ENCODE measurements at places on chromosomes 11 and 22. TPM values are rescaled to one million over a fixed set of nuclear protein-coding genes. Genes with fewer than 3 reads are reported as not detected.

The OR5T2 gene
- not detected for total RNA-seq

The CEND1 gene
- 1.2 TPM for total RNA-seq

The LDHAL6A gene
- not detected for total RNA-seq

The CASP4 gene
- total RNA-seq: not detected

The FXYD2 gene
- 0.26 TPM for total RNA-seq

The USP2 gene
- 3.4 TPM for total RNA-seq

The ALX4 gene
- 0.05 TPM for total RNA-seq

The OR51B2 gene
- total RNA-seq: not detected

The TEAD1 gene
- total RNA-seq: 84.1 TPM

The STX3 gene
- 7.0 TPM for total RNA-seq

DNA sequence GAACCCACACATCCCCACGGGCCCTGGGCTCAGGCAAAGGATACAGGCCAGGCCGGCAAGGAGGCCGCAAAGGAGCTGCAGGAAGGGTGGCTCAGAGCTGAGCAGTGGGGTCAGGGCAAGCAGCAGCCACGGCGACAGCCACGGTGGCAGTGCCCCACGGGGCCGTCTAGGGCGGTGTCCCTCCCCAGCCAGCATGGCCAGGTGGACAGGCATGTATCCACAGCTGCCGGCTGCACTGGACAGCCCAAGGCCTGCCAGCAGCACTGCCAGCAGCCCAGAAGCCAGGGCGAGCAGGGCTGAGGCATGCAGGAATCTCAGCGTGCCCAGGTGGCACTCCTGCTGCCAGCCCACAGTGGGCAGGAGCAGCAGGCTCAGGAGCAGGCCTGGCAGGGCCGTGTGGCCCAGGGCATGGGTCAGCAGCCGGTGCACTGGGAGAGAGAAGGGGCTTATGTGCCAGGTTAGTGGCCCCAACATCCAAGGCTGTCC lies 3.9 kb downstream of the RHBDD3 start:
- H3K4me1 ChIP-seq: peaks cover 20% of the 10 kb centered on the region
- peaks cover 2% of the 10 kb centered on the region for H3K27me3 ChIP-seq
- peaks cover 5% of the 10 kb centered on the region for H3K36me3 ChIP-seq
- no peak overlapping the region for H3K27ac ChIP-seq

- H3K36me3 ChIP-seq: no peaks in the 10 kb centered on the region
- no peak overlapping the region for H3K27ac ChIP-seq
- no peak overlapping the region for H3K4me3 ChIP-seq
- H3K4me1 ChIP-seq: peaks cover 29% of the 10 kb centered on the region
- H3K27me3 ChIP-seq: no peaks in the 10 kb centered on the region
- no peak for DNase-seq
Observed at GRCh38 chr11:45024316-45024715, 73.6 kb upstream of the TP53I11 start.

GRCh38 chr11:59135648-59136461 lies 6.8 kb upstream of the FAM111A start:
- peaks cover 26% of the 10 kb centered on the region for H3K36me3 ChIP-seq
- peak; percentile 91 for DNase-seq
- H3K4me1 ChIP-seq: peaks cover 4% of the 10 kb centered on the region
- no peaks in the 10 kb centered on the region for H3K27me3 ChIP-seq

DNA sequence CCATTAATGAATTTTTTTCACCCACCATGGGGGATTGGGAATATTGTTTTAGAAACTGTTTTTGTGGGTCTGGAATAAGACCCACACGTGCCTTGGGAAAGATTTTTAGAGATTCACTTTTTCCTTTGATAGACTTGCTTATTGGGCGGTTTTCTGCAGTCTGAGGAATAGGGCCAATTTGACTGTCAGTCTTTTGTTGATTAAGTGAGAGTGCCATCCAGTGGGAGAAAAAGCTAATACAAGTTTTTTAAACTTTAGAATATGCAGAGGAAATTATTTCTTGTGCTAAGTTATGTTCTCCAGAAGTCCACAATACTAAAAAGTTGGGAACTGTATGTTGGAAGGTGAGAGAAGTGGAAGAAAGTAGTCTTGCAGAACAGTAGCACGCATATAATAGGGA lies 56.1 kb downstream of the PRMT3 start:
- H3K36me3 ChIP-seq: no peaks in the 10 kb centered on the region
- H3K27me3 ChIP-seq: no peaks in the 10 kb centered on the region
- no peak overlapping the region for H3K4me3 ChIP-seq
- no peak for DNase-seq
- no peaks in the 10 kb centered on the region for H3K4me1 ChIP-seq
- H3K27ac ChIP-seq: no peak overlapping the region

DNA sequence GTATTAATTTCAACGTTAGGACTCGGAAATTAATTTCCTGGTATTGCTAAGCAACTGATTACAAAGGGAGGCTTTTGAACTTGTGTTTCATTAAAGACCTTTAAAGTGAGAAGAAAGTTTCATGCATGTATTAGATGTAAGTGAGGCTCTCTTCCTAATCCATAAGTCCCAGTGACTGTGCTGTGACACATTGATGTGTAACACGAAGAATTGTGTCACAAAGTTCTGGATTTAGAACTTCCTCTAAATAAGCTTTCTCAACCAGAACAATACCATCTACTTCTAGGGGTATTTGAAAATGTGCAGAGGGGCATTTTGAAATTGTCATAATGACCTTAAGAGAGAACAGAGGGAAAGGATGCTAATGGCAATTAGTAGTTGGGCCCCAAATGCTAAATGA lies 14.4 kb downstream of the DCUN1D5 start:
- DNase-seq: no peak
- H3K36me3 ChIP-seq: peaks cover 31% of the 10 kb centered on the region
- H3K27me3 ChIP-seq: no peaks in the 10 kb centered on the region
- H3K4me3 ChIP-seq: no peak overlapping the region

DNA sequence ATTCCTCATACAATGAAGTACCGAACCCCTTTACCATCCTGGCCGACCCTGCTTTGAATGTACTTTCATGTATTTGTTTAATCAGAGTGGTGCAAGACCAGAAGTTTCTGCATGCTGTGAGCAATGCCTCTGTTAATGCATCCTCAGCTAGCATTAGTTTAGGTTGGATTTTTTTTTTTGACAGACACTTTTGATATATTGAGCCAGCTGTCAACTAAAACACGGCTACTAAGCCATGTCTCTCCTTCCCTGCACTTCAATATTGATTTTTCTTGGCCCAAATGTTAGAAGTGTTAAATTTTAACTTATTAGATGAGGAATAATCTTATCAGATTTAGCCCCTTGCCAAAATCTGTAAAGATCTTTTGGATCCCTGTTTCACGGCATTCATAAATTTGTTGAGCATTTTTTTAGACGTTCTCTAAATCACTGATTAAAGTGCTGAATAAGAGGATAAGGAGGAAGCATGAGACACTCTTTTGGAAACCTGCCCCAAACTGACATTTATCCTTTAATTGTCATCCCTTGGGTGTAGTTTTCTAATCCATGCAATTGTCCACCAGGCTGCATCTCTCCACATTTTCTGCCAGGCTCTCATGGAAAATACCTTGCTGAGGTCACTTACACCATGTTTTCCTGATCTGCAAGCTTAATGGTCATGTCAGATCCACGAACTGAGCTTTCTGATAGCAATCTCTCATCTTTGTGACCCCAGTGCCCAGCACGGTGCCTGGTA lies 130.7 kb downstream of the FEZ1 start:
- no peak for DNase-seq
- peak overlapping the region; percentile 68 for H3K27ac ChIP-seq
- H3K4me1 ChIP-seq: peaks cover 5% of the 10 kb centered on the region

DNA sequence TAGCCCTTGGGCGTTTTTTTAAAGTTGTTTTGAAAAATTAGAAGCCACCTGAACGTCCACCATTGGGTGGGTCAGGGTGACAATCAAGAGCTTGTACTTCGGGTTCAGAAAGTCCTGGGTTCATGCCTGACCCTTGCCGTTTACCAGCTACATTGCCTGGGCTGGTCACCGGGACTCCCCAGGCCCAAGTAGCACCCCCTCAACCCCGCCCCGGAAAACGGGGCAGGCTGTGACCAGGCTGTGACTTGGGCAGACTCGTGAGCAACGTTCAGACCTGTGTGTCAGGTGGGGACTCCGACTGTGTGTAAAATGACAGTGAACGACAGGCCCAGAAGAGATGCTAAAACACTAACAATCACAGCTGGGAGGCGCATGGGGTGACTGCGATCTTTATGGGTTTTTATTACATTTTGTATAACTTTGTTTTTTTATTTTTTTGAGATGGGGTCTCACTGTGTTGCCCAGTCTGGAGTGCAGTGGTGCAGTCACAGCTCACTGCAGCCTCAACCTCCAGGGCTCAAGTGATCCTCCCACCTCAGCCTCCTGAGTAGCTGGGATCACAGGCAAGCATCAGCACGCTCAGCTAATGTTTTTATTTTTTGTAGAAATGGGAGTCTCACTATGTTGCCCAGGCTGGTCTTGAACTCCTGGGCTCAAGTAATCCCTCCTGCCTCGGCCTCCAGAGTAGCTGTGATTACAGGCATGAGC lies 56.8 kb downstream of the TRMU start:
- no peak overlapping the region for H3K4me3 ChIP-seq
- no peak overlapping the region for H3K27ac ChIP-seq
- no peaks in the 10 kb centered on the region for H3K4me1 ChIP-seq
- H3K36me3 ChIP-seq: no peaks in the 10 kb centered on the region

DNA sequence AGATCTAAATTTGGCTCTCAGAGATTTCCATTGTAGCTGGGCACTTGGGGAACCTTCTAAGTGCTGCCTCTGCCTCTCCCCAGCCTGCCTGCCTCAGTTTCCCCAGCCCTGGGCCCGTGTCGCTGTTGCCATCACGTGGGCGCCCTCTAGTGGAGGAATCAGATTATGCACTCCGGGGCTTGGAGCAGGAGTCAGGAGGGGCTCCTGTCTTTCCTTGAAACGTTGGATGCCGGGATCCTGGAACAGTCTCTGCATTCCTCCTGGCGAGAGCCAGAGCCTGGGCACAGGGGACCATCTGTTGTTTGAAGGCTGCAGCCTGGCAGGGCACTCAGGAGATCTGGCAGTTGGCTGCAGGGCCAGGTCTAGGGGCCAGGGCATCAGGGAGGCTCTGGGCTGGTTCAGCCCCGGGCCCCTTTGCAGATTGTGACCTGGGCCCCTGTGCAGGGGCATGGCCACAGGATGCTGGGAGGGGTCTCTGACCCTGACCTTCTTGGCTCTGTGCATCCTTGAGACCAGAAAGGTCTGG lies 71.6 kb downstream of the LRP5 start:
- no peak overlapping the region for H3K27ac ChIP-seq
- no peaks in the 10 kb centered on the region for H3K27me3 ChIP-seq
- peaks cover 3% of the 10 kb centered on the region for H3K36me3 ChIP-seq

DNA sequence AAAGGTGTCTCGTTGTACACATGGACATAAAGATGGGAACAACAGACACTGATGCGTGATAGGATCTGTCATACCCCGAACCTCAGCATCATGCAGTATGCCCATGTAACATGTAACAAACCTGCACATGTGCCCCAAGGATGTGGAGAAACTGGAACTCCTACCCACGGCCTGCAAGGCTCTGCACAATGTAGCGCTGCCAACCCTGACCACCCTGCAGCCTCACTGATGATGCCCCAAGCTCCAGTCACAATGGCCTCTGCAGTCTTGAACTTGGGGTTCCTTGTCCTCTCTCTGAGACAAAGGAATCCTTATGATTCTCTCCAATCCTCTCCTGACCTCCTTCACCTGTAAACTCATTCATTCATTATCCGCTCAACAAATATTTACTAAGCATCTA lies 14.2 kb downstream of the LMO1 start:
- peaks cover 4% of the 10 kb centered on the region for H3K4me1 ChIP-seq
- no peak overlapping the region for H3K4me3 ChIP-seq
- no peak for DNase-seq
- no peaks in the 10 kb centered on the region for H3K36me3 ChIP-seq
- no peaks in the 10 kb centered on the region for H3K27me3 ChIP-seq

DNA sequence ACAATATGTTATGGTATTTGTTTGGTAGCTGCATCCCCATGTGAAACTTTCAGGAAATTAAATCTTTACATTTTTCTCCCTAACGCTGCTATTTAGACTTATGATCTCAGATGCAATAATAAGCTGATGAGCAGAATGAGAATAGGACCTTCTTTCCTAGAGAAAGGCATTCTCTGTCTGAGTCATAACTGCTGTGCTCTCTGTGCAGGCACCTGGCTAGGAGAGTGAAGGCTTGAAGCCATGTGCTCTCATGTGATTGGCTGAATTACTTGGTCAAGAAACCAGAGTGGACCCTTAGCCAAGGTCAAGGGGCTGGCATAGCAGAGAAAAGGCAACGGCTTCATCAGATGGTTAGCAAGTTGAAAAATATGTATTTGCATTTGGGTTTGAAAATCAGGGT lies 185.0 kb downstream of the ADAMTS15 start:
- no peaks in the 10 kb centered on the region for H3K36me3 ChIP-seq
- no peaks in the 10 kb centered on the region for H3K27me3 ChIP-seq
- H3K27ac ChIP-seq: no peak overlapping the region
- DNase-seq: no peak
- H3K4me3 ChIP-seq: no peak overlapping the region

DNA sequence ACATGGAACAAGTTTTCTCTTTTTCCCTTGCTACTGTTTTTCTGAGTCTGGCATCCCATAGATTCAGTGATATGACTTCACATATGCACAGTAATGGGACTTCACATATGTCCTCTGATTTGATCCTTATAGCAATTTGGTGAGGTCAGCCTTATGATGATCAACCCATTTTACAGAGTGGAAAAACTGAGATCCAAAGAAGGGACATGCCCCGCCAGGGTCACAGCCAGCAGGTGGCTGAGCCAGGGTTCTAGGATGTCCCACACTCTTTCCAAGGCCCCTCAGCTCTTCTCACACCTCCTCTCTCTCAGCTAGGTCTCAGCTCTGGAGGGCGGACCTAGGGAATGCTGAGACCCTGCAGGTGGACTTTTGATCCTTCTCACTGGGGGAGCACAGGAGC lies 44.3 kb upstream of the CD82 start:
- peaks cover 22% of the 10 kb centered on the region for H3K4me1 ChIP-seq
- no peak overlapping the region for H3K4me3 ChIP-seq
- no peak overlapping the region for H3K27ac ChIP-seq
- H3K36me3 ChIP-seq: no peaks in the 10 kb centered on the region
- peaks cover 13% of the 10 kb centered on the region for H3K27me3 ChIP-seq
- no peak for DNase-seq

DNA sequence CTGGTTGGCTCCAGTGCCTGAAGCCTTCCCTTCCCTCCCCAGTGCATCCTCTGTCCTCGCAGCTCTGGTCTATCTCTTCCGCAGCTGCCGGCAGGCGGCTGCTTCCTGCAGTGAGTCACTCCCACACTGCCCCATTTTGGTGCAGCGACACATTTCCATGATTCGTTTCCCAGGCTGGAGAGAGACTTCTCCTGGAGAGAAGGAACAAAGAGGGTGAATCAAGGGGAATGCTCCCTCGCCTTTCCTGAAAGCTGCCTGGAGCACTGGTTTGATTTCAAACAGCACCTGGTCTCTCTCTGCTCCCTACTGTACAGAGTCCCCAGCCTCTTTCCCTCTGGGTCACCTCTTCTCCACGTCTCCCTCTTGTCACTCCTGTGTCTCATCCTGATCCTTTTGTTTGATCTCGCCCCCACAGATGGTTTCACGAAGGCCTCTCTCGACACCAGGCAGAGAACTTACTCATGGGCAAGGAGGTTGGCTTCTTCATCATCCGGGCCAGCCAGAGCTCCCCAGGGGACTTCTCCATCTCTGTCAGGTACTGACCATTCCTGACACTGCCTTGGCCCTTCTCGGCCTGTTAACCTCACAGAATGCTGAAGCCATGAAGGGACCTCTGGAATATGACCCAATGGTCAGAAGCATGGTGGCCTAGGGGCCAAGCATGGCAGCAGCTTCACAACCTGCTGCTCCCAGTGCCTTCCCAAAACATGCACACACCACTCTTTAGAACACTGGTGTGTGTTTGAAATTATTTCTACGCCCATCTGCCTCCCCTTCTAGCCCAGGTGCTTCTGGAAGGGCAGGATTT lies at the start of gene TMA7B:
TSS of gene TMA7B (plus strand) at position 758 of the 808 bp plus-strand sequence. CDS start 3,978 bp downstream, outside the sequence.
- H3K4me3 ChIP-seq: no peak within 1 kb of the TSS
- H3K4me1 ChIP-seq: peaks cover 13% of the 10 kb centered on the region
- H3K36me3 ChIP-seq: no peaks in the 10 kb centered on the region
- DNase-seq: no peak
- peaks cover 12% of the 10 kb centered on the region for H3K27me3 ChIP-seq
